ENCODE measurements at places on chromosomes 7 and 10.

DNA sequence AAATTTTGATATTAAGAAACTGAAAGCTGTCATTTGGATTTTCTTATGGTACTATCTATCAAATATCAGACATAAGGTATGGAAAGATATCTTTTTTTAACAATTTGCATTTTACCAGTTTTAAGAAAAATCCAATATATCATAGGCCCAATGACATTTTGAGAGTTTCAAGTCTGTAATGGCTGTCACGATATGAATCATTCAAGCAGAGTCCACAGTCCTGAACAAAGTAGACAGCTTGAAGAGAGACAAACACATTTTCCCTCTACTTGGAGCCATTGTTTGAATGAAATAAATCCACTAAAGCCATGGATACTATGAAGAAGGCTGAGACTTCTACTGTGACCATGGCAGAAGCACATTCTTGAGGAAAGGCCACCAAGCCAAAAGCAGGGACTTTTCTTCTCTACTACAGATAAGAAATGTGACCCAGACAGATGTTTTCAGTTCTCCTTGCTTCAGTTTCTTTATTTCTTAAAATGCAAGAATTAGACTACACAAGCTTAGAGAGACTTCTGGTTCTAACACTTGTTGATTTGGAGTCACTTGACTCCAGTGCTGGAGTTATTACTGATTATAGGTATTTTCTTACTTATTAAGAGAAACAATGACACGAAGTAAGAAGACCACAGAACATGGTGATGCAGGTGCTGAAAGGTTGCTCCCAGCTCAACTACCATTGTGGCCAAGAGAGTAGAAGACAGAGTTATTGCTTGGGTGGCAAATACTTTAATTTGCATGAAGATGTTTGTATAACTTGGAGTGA lies 429.1 kb downstream of the KIF20B start:
- ATAC-seq = no peak

DNA sequence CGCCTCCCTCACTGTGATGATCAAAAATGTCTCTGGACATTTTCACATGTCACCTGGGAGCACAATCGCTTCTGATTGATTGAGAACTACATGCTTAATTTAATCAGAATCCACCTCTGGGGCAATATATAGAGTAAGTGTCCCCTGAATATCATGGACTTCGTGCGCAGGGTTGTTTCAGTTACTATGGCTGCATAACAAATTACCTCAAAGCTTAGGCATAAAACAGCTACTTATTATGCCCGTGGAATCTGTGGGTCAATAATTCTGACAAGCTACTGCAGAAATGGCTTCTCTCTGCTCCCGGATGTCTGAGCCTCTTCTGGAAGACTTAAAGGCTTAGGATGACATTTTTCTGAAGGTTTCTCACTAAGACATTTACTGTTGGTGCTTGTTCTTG lies 334.4 kb downstream of the GPR158 start:
- ATAC-seq = no peak

GRCh38 chr7:135792363-135792668 lies 43.7 kb upstream of the FAM180A start:
- ATAC-seq = no peak

DNA sequence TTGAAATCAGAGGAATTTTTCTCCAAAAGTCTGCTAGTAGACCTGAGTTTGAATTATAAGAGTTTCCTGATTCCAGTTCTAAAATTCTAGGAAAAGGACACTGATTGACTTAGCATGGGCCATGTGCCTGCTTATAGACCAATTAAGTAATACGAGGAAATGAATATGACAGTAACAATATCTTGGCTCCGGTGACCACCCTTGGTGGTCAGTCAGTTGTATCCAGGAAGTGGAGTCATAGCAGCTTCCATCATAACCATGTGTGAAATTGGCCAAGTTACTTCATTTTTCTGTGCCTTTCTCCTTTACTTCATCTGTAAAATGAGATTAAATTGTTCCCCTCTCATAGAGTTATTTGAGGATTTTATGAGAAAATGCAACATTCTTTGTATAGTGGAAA lies 66.9 kb downstream of the MTPAP start:
- ATAC-seq = no peak

- ATAC-seq = no peak
Observed at GRCh38 chr7:158301207-158301606, 286.4 kb downstream of the PTPRN2 start.

DNA sequence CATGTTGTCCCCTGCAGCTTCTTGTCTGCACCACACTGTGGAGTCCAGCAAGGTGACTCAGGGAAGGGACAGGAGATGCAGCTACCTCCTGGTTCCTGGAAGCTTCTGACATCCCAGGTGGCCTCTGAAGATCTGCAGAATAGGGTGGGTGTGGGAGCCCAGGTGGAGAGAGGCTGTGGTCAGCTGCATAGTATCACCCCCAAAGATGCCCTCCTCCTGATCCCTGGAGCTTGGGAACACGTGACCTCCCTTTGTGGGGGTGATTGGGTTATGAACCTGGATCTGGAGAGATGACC lies 25.4 kb downstream of the CALML3 start:
- no peak for ATAC-seq

GRCh38 chr7:127250312-127251035 lies 2.3 kb downstream of the GRM8 start:
- no peak for ATAC-seq

DNA sequence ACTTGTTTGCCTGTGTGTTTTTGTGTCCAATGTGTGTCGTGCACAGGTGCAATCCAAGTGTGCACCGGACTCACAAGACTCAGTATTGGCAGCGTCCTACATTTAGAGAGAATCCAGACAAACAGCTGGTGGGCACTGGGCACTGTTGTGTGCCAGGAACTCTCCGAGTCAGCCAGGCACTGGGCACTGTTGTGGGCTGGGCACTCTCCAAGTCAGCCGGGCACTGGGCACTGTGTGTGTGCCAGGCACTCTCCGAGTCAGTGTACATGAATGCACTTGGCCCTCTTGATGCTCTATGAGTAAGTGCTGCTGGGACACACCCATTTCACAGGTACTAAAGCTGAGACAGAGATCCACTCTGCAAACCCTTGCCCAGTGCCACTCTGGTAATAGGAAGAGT lies 303.5 kb downstream of the PTPRN2 start:
- no peak for ATAC-seq

- ATAC-seq = no peak
Observed at GRCh38 chr10:132884691-132885271, 57.6 kb downstream of the CFAP46 start.

GRCh38 chr7:159031750-159032149 lies 112.9 kb downstream of the VIPR2 start:
- ATAC-seq = no peak

- no peak for ATAC-seq
Observed at GRCh38 chr10:132687893-132688579, 97.9 kb downstream of the NKX6-2 start.

Data from gastroesophageal sphincter (tissue), 4 donors.